ENCODE measurements at places on chromosomes 1 and 21. TPM values are rescaled to one million over a fixed set of nuclear protein-coding genes. Genes with fewer than 3 reads are reported as not detected.

Gene TNNT2
- total RNA-seq, result not detected

Gene RAB7B
- 19.9 TPM for total RNA-seq

Gene HTR6
- not detected for total RNA-seq

Gene MYOM3
- total RNA-seq, result 0.26 TPM

Gene RHEX
- not detected for total RNA-seq

Gene HHAT
- total RNA-seq, result 9.7 TPM

Gene PRKAA2
- 2.5 TPM for total RNA-seq

Gene NTRK1
- not detected for total RNA-seq

Gene KPRP
- total RNA-seq, result not detected

Gene SYPL2
- total RNA-seq, result 0.22 TPM

Gene VCAM1
- 734 TPM for total RNA-seq

Gene HLX
- 6.4 TPM for total RNA-seq

Gene KISS1
- not detected for total RNA-seq

Gene ZFP69B
- 3.5 TPM for total RNA-seq

Gene PLXNA2
- total RNA-seq, result 10.6 TPM

Gene SPRR3
- not detected for total RNA-seq

Gene OLIG2
- not detected for total RNA-seq

Gene FCRL6
- not detected for total RNA-seq

Gene SPATA21
- not detected for total RNA-seq

Gene FCRL3
- not detected for total RNA-seq

Gene IL19
- not detected for total RNA-seq

Gene UTS2
- total RNA-seq, result not detected

Gene DIO1
- not detected for total RNA-seq

Gene G0S2
- total RNA-seq, result 10.1 TPM

Gene KRTAP12-1
- not detected for total RNA-seq

Gene MAEL
- total RNA-seq, result not detected

Gene AKR1A1
- 94.7 TPM for total RNA-seq

Gene MAN1C1
- total RNA-seq, result 23.9 TPM

Gene VAMP3
- total RNA-seq, result 154 TPM

Gene SDC3
- total RNA-seq, result 23.7 TPM

Gene OR2T35
- not detected for total RNA-seq

Gene TCP10L
- 0.39 TPM for total RNA-seq

Gene CYP2J2
- 0.54 TPM for total RNA-seq

Gene GOLT1A
- total RNA-seq, result not detected

Gene KRTAP21-2
- total RNA-seq, result 1.3 TPM

Gene SYNC
- 116 TPM for total RNA-seq

Gene LIN28A
- total RNA-seq, result not detected

Gene OR2L5
- total RNA-seq, result not detected

Gene TAL1
- 0.22 TPM for total RNA-seq

Gene CASQ1
- total RNA-seq, result 0.32 TPM

Gene LRRC71
- not detected for total RNA-seq

Gene SLC25A24
- total RNA-seq, result 48.2 TPM

Gene CELA3B
- not detected for total RNA-seq

Gene IVL
- total RNA-seq, result not detected

Gene SPRR2E
- not detected for total RNA-seq

Gene S100A7
- total RNA-seq, result not detected

Gene ATP1A4
- total RNA-seq, result not detected

Gene SMIM1
- total RNA-seq, result not detected

Measured in articular chondrocyte of knee joint (primary cell).